ENCODE measurements at places on chromosomes 5 and 9.
A peak's percentile ranks its signal among the peaks of the same experiment; 100 is the strongest.

GRCh38 chr5:158234323-158235158, 375.6 kb upstream of the CLINT1 start:
- DNase-seq: no peak

- DNase-seq: no peak
Measured at GRCh38 chr5:178866946-178867345, 7.2 kb downstream of the ZNF354B start.

GRCh38 chr5:89534331-89534730, 651.3 kb upstream of the MEF2C start:
- no peak for DNase-seq

DNA sequence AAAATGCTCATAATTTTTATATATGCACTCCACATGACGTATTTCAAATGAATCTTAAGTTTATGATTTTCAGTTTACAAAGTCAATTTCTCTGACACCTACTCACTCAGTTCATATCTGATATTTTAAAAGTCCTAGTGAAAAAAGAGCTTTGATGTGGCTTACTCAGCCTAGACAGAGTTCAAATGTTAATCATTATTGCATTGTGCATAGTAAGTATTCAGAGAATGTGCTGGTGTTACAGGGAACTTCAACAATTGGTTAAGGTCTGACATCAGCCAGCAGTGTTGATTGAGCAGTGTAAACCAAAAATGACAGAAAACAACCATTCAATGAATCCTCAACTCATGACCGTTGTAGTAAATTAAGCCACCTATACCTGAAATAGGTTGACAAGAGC, 147.2 kb upstream of the LHFPL2 start:
- no peak for DNase-seq

- no peak for DNase-seq
Measured at GRCh38 chr9:5917273-5917672, 26.6 kb downstream of the MLANA start.

DNA sequence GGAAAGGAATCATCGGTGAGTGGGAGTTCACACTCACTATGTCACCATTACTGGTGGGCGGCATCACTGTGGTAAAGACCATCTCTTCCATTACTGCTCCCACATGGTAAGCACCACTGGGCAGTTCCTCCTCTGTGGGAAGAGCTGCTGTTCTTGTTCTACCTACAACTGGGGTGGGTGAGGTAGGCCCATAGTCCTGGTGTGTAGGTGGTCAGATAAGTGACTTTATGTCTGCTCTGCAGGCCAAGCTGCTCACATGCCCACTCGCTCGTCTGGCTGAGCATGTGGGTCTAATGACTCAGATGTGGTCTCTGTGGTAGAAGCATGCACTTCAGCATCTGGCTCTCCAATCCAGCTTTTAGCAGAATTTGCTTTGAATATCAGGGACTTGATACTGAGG, 82.9 kb downstream of the TMEM215 start:
- peak; percentile 7 for DNase-seq

GRCh38 chr9:75027187-75028107, 646 bp downstream of the CARNMT1 start:
- DNase-seq: peak; percentile 66

- no peak for DNase-seq
Measured at GRCh38 chr9:108012886-108013665, 523.5 kb upstream of the KLF4 start.

GRCh38 chr9:129697656-129698253, 32.3 kb downstream of the PRRX2 start:
- DNase-seq: peak; percentile 61

- DNase-seq: no peak
Measured at GRCh38 chr5:37951946-37952721, 112.3 kb upstream of the GDNF start.

DNA sequence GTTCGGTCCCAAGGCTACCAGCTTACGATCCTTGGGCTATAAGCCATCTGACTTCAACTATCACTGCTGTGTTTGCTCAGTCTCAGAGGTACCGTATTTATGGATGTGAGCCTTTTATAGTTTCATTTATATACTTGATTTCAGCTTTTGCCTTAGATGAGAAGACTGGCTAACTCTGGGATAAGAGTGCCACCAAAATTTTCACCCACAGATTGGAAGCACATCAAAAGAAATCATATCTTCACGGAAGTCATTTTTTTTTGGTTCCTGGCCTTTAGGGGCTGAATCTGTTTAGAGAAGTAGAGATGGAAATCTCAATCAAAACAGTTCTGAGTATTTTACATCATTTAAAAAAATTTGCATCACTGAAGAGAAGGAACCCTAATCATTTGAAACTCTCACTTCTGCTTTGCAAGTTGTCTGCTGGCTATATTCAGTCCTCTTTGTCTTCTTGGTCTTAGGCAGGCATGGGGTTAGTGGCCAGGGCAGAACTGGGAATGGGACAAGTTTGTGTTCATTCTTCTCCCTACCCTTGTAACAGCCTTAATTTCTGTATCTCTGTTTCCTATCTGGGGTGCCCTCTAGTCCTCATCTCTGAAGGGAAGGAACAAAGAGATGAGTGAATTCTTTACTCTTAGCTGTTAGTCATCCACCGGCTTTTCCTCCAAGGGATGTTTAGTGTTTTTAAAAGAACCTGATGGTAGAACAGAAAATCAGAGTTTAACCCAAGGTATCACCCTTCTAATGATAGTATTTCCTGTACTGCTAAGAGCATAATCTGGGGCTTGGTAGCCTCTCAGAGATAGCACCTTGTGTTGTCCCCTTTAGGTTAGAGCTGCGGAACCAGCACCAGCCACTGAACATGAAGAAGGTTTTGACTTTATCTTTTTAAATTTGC, 14.1 kb upstream of the TNFAIP8 start:
- DNase-seq: no peak
